ENCODE measurements at places on chromosomes 2 and 18.
A peak's percentile ranks its signal among the peaks of the same experiment; 100 is the strongest.

GRCh38 chr18:74899554-74899953, 301.9 kb downstream of the ZNF407 start:
- no peak for DNase-seq
- H3K4me1 ChIP-seq, result no peaks in the 10 kb centered on the region
- H3K36me3 ChIP-seq, result no peaks in the 10 kb centered on the region
- no peak overlapping the region for H3K4me3 ChIP-seq

- no peak overlapping the region for H3K27ac ChIP-seq
- no peaks in the 10 kb centered on the region for H3K36me3 ChIP-seq
- H3K4me3 ChIP-seq, result no peak overlapping the region
- DNase-seq, result no peak
These were observed 25.4 kb upstream of the RHOB start for GRCh38 chr2:20421336-20421987.

DNA sequence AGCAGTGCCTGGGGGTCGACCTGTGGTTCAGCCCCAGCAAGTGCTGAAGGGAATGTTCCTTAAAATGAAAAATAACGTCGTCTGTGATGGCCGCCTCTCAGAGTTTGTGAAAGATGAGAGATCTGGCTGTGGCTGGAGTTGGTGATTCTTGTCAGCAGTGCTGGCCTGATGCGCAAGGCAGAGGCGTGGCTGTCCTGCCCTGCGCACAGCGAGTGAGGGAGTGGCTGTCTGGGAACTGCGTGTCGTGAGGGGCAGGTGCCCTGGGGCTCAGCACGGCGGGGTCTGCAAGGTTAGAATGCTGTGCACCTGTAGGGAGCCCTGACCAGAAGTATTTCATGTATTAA, 8.8 kb downstream of the NFATC1 start:
- peak overlapping the region; percentile 92 for H3K27ac ChIP-seq
- H3K4me1 ChIP-seq, result peaks cover 56% of the 10 kb centered on the region
- DNase-seq, result peak; percentile 59
- H3K36me3 ChIP-seq, result peaks cover 2% of the 10 kb centered on the region
- no peaks in the 10 kb centered on the region for H3K27me3 ChIP-seq
- no peak overlapping the region for H3K4me3 ChIP-seq

GRCh38 chr2:102487761-102488462, 14.9 kb downstream of the SLC9A4 start:
- DNase-seq, result no peak
- H3K4me3 ChIP-seq, result no peak overlapping the region
- H3K27me3 ChIP-seq, result no peaks in the 10 kb centered on the region
- H3K4me1 ChIP-seq, result peaks cover 33% of the 10 kb centered on the region

DNA sequence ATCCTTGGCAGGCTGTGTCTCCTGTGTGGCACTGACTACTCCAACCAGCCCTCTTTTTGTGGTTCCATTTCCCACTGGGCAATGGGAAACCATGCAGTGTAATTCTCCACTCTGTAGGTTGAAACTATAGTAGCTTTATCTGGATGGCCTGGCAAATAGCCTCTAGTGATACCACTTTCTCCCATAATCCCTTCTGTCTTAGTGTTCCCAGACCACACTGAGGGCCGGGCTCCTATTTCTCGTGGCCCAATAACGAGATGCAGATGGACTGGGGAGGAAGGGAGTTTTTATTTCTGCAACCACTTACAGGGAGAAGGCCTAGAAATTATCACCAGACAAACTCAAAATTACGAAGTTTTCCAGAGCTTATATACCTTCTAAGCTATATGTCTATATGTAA, 24.7 kb downstream of the SKA1 start:
- H3K36me3 ChIP-seq, result no peaks in the 10 kb centered on the region
- H3K4me1 ChIP-seq, result no peaks in the 10 kb centered on the region
- no peaks in the 10 kb centered on the region for H3K27me3 ChIP-seq
- H3K4me3 ChIP-seq, result no peak overlapping the region
- no peak for DNase-seq

DNA sequence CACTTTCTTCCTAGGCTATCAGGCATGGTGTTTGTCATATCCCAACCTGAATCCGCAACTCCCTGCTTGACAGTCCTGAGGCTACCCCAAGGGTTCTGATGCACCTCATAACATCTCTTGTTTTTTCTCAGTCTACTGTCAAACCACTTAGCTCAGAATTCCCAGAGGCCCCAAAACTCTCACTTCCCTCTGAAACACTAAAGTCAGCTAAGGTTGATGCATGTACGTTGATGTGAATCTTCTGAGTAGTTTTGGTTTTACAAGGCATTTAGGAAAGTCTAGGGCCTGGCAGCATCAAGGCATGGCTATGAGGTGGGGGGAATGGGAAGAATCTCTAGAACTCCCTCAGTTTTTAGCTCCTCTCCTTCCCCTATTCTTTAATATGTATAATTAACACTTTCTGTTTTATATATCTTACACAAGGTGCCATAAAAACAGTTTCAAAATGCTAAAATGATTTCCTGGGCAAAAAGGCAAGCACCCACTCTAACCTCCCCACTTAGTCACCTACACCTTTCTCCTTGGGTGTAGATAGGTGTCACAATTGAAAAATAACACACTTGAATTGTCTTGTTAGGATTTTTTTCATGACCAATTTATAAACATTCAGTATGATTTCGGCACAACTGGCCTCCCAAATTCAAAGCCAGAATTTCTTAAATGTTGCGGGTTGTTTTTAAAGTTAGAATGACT, 71.4 kb upstream of the TANK start:
- H3K4me1 ChIP-seq, result no peaks in the 10 kb centered on the region
- no peaks in the 10 kb centered on the region for H3K36me3 ChIP-seq
- no peak overlapping the region for H3K4me3 ChIP-seq
- no peak for DNase-seq

- no peak for DNase-seq
- no peak overlapping the region for H3K4me3 ChIP-seq
- no peak overlapping the region for H3K27ac ChIP-seq
- no peaks in the 10 kb centered on the region for H3K36me3 ChIP-seq
These were observed 131.3 kb downstream of the ZNF804A start for GRCh38 chr2:184729581-184729980.

GRCh38 chr2:236938126-236938525, 147.6 kb upstream of the COPS8 start:
- no peak overlapping the region for H3K27ac ChIP-seq
- DNase-seq, result no peak
- no peaks in the 10 kb centered on the region for H3K27me3 ChIP-seq
- H3K4me1 ChIP-seq, result no peaks in the 10 kb centered on the region

GRCh38 chr2:172101821-172102390, 794 bp downstream of the DLX2 start:
- H3K36me3 ChIP-seq, result no peaks in the 10 kb centered on the region
- peaks cover 78% of the 10 kb centered on the region for H3K4me1 ChIP-seq
- H3K4me3 ChIP-seq, result peak overlapping the region; percentile 44
- H3K27ac ChIP-seq, result no peak overlapping the region
- no peak for DNase-seq
- H3K27me3 ChIP-seq, result peaks cover 91% of the 10 kb centered on the region

- DNase-seq, result no peak
- no peaks in the 10 kb centered on the region for H3K27me3 ChIP-seq
- peaks cover 4% of the 10 kb centered on the region for H3K4me1 ChIP-seq
These were observed 95.4 kb downstream of the MTA3 start for GRCh38 chr2:42663828-42664227.

GRCh38 chr2:148719195-148719749, 74.7 kb downstream of the EPC2 start:
- H3K36me3 ChIP-seq, result no peaks in the 10 kb centered on the region
- H3K4me1 ChIP-seq, result peaks cover 14% of the 10 kb centered on the region
- no peak overlapping the region for H3K27ac ChIP-seq
- DNase-seq, result no peak

DNA sequence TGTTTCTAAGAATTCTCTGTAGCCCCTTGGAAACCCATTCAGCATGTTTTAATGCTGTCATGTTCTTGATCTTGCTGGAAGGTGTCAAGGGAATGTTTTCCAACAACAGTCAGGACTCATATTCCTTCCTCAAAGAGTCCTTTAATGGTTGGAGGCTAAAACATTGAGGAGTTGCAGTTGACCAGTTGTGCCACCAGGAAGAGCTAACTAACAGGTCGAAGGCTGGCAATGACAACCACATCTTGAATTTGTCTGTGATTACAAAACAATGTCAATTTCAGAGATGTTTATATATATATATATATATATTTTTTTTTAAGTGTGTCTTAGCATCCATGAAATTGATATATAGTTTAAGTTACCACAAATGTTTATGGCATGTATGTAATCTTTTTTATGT, 151.5 kb downstream of the INO80D start:
- no peak overlapping the region for H3K4me3 ChIP-seq
- H3K27me3 ChIP-seq, result no peaks in the 10 kb centered on the region
- no peaks in the 10 kb centered on the region for H3K4me1 ChIP-seq
- no peak for DNase-seq

DNA sequence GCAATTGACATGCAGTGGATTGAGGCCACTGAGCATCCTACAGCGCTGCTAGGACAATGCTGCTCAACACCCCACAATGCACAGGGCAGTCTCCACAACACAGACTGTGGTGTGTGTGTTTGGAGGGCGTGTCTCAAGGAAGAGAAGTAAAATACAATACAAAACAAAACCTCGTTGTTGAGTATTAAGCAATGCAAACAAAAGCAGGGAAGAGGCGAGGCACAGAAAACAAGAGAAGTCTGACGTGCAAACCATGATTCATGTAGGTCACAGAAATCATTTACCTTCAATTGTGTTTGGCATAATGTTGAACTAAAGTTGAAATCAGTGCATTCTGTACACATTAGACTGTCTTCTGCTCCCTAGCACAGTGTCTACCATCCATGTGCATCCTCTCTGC, 260.9 kb downstream of the PHLPP1 start:
- H3K36me3 ChIP-seq, result no peaks in the 10 kb centered on the region
- no peak for DNase-seq
- H3K27ac ChIP-seq, result no peak overlapping the region
- H3K4me3 ChIP-seq, result no peak overlapping the region
- no peaks in the 10 kb centered on the region for H3K4me1 ChIP-seq
- no peaks in the 10 kb centered on the region for H3K27me3 ChIP-seq

DNA sequence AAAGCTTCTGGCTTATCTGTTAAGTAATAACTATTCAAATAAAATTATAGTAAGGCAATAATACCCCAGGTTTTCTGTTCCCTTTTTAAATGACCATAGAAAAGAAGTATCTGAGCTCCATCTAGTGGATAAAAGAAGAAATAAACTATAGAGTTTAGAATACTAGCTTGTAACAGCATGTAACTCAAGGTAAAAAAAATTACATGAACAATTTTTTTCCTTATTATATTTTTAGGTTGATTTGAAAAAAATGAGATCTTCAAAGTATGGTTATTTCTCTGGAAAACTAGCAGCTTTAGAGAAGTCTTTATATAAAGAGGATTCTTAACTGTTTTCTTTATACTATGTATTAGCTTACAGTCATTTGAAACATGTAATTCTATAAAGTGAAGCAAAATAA, 58.1 kb downstream of the NCKAP1 start:
- H3K4me3 ChIP-seq, result no peak overlapping the region
- peak; percentile 36 for DNase-seq
- no peaks in the 10 kb centered on the region for H3K27me3 ChIP-seq
- no peak overlapping the region for H3K27ac ChIP-seq
- no peaks in the 10 kb centered on the region for H3K36me3 ChIP-seq

DNA sequence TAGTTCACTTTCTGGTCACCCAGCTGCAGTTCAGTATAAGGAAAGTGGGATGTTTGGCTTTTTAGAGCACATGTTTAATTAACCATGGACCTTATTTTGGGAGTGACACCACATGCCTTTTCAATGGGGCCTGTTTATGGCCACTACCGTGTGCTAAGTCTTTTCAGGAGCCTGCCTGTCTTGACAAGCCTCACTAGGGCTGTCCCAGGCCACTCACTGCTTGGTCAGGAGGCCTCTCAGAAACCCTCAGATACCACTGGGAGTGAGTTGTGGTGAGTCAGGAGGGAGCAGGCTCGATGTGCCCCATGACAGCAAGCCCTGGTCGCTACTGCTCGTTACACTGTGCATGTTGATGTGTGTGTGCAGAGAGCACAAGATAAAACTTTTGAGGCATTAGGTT, 123.0 kb downstream of the MAP4K4 start:
- no peaks in the 10 kb centered on the region for H3K27me3 ChIP-seq
- DNase-seq, result no peak
- H3K27ac ChIP-seq, result no peak overlapping the region

- no peak overlapping the region for H3K4me3 ChIP-seq
- no peaks in the 10 kb centered on the region for H3K27me3 ChIP-seq
- no peaks in the 10 kb centered on the region for H3K4me1 ChIP-seq
- no peak for DNase-seq
- H3K27ac ChIP-seq, result no peak overlapping the region
- no peaks in the 10 kb centered on the region for H3K36me3 ChIP-seq
These were observed 37.0 kb downstream of the DAW1 start for GRCh38 chr2:227908266-227909054.

DNA sequence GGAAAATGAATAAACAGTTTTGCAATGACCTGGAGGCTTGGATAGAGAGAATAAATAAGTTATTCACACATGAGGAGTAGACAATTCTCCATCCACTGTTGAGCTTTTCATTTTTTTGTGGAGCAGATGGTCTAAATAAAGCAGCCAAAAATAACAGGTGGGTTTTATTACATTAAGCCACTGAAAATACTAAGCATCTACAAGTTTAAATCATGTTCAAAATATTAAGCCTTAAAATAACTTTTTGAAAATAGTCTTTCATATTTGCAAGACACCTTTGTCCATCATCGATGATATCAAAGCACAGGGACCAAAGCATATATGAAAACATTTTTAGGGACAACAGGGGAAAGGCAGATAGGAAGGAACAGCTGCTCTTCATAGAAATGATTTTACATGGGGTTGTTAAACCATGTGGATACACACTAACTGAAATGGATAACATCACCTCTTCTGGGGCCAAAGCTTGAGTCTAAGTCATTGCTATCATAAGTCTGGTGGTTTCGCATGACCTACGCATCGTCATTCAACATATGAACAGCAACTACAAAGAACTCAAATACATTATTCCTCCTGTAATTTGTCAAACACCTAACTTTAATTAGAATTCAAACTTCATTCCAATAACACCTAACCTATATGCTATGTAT, 197.6 kb upstream of the CHST9 start:
- no peak overlapping the region for H3K4me3 ChIP-seq
- H3K27me3 ChIP-seq, result no peaks in the 10 kb centered on the region
- no peaks in the 10 kb centered on the region for H3K4me1 ChIP-seq
- H3K27ac ChIP-seq, result no peak overlapping the region

DNA sequence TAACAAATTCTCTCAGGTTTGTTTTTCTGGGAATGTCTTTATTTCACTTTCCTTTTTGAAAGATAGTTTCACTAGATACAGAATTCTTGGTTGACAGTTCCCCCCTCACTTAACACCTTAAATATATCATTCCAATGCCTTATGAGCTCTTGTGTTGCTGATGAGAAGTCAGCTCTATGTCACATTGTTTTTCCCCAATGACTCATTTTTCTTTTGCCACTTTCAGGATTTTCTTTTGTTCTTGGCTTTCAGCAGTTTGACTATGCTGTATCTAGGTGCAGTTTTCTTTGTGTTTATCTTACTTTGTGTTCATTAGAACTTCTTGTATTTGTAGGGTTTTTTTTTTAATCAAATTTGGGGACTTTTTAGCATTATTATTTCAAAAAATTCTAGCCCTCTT, 5.6 kb upstream of the RALBP1 start:
- H3K4me1 ChIP-seq, result peaks cover 6% of the 10 kb centered on the region
- no peak overlapping the region for H3K4me3 ChIP-seq
- H3K27ac ChIP-seq, result no peak overlapping the region
- peaks cover 4% of the 10 kb centered on the region for H3K27me3 ChIP-seq
- no peaks in the 10 kb centered on the region for H3K36me3 ChIP-seq
- DNase-seq, result no peak
